NB4 (cell line): ENCODE measurements at places on chromosomes 1 and 21.

GRCh38 chr1:171248841-171249240 is 547 bp downstream of the FMO1 start:
- DNase-seq = no peak

DNA sequence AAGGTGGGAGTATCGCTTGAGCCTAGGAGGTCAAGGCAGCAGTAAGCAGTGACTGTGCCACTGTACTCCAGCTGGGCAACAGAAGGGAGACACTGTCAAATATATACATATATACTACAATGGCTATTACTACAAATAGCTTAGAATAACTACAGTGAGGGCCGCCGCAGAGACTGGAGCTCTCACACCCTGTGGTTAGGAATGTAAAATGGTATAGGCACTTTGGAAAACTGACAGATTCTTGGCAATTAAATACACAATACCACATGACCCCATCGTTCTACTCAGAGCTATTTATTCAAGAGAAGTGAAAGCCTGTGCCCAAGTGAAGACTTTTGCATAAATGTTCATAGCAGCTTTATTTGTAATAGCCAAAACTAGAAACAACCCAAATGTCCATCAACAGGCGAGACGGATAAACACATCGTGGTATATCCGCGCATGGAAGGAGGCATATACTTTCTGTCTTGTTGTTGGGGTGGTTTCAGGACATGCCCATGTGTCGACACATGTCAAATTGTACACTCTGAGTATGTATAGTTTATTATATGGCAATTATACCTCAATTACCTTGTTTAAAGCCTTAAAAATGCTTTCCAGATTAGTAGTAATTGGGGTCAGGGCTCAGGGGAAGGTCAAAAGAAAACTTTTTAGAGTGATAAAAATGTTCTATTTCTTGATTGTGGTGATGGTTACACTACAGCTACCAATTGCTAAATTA is 123.4 kb downstream of the RIPK4 start:
- no peak for DNase-seq

GRCh38 chr1:244628789-244629188 is 24.1 kb upstream of the DESI2 start:
- no peak for DNase-seq

GRCh38 chr1:113768916-113769600 is 9.8 kb upstream of the PHTF1 start:
- DNase-seq = no peak

- no peak for DNase-seq
Observed at GRCh38 chr1:108089477-108089876, 110.7 kb downstream of the SLC25A24 start.
